ENCODE measurements at places on chromosomes 1 and 21. TPM values are rescaled to one million over a fixed set of nuclear protein-coding genes. Genes with fewer than 3 reads are reported as not detected.

Gene SERINC2
- 5.2 TPM for total RNA-seq

- DNase-seq: no peak
Measured at GRCh38 chr1:183891158-183891856, 86.4 kb downstream of the RGL1 start.

Gene ETV3L
- total RNA-seq: not detected

DNA sequence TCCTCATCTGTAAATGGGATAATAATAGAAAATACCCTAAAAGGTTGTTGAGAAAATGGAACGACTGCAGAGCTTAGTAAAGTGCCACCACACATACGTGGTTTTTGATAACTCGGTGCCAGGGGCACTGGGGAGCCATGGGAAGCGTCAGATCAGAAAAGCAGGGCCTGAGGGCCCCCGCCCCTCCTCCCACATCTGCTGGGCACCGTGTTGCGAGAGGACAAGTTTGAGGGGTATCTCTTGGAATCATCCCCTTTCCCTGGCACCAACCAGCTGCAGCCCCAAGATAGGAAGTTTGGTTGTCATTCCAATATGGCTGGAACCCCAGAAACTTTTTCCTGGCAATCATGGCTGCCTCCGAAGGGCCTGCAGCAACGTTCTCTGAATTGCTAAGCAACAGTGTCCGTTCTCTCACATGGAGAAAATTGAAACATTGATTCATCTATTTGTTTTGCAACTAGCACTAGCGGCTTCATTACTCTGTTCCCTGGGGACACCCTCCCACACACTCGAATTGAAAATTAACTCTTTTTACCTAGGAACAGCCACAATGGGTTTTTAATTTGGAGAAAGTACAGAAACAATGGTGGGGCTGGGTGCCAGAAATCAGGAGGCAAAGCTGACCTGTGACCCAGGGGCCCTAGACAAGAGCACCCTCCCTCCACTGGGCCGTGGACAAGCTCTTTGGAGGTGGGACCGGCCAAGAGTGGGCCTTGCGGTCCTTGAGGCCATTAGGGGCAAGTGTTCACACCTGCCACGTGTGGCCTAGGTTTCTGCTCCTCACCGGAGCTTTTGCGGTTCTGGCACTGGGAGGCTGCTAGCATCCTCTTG lies 190.0 kb upstream of the VAMP3 start:
- DNase-seq: no peak

Gene TUFT1
- total RNA-seq: 2.6 TPM

DNA sequence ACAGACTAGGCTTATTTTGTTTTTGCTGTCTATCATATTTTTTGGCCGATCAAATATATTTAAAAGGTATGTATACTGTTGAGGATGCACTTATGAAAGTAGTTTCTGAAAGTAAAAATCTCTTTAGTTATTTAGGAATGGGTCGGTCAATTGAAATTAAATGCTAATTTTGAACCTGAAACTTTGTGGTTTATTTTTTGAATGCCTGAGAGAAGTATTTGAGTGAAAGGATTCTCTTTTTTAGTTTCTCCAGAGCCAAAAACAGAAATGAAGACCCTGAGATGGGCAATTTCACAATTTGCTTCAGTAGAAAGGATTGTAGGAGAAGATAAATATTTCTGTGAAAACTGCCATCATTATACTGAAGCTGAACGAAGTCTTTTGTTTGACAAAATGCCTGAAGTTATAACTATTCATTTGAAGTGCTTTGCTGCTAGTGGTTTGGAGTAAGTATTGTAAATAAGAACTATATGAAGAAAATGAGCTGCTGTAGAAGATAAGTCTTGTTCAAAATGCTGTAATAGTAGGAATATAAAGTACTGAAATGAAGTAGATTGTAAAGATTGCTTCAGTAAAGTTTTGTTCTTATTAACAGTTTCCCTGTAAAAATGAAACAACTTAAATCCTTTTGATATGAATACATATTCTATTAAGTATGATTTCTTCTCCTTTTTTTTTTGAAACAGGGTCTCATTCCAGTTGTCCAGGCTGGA lies 11.5 kb downstream of the USP1 start:
- no peak for DNase-seq

Gene OR2M5
- not detected for total RNA-seq

- no peak for DNase-seq
Measured at GRCh38 chr1:112995890-112996289, 39.9 kb upstream of the SLC16A1 start.

GRCh38 chr1:214856843-214857242 lies 225.7 kb upstream of the KCNK2 start:
- DNase-seq: no peak

DNA sequence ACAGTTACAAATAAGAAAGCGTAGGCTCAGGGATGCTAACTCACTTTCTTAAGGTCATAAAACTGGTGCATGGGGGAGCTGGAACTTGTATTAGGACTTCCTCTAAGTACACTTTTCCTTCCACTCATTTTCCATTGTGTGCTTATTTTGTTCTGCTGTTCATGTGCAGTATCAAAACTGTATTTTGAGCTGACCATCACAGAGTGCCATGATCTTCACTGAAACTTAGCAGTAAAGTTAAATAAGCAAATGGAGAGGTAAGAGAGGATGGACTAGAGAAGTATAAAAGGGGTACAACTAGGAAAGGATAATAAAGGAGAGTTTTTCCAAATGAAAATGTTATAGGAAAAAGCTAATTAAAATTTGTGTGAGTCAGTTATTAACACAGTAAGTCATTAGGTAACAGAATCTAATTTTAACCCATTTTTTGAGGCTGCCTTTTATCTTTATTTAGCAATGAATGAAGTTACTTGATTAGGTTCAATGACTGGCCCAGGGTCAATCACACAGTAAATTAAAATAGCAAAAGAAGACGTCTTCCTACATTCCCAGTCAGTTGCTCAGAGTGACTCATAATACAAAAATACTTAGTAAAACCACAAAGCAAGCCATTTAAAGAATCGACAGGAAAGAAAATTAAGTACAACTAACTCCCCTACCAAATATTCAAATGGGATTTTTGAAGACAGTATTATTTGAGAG lies 165.8 kb upstream of the C1orf105 start:
- DNase-seq: peak; percentile 82

Gene CFHR5
- not detected for total RNA-seq

DNA sequence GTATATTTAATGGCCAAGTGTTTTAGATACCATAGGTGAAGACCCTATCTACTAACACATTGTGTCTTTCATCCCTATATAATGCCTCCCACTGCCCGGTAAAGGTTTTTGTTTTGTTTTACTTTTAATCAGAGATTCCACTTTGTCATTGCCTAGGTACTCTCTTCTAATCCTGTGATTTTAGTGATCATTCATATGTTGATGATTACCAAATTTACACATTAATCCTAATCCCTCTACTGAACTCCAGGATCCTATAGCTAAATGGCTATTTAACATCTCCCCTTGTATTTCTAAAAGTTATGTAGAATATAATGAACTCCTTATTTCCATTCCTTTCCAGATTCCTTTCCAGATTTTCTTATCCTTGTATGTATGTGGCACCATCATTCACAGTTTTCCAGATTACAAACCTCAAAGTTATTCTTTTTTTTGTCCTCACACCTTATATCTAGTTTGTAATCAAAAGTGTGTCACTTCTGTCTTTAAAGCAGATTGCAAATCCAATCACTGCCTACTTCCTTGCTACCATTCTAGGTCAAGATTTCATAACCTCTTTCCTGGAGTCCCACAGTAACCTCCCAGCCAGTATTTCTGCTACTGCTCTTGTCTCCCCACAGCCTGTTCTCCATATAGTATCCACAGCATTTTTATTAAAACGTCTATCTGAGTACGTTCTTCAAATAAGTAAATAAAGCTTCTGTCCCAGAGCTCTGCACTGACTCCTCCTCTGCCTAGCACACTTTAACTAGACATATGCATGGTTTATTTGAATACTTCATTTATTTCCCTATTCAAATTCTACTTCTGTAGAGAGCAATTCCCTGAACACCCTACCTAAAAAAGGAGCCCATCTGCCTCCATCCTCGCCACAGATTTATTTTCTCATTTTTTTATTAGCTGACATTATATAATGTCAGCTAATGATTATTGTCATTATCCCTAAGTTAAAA lies 157.8 kb downstream of the KCNT2 start:
- no peak for DNase-seq

DNA sequence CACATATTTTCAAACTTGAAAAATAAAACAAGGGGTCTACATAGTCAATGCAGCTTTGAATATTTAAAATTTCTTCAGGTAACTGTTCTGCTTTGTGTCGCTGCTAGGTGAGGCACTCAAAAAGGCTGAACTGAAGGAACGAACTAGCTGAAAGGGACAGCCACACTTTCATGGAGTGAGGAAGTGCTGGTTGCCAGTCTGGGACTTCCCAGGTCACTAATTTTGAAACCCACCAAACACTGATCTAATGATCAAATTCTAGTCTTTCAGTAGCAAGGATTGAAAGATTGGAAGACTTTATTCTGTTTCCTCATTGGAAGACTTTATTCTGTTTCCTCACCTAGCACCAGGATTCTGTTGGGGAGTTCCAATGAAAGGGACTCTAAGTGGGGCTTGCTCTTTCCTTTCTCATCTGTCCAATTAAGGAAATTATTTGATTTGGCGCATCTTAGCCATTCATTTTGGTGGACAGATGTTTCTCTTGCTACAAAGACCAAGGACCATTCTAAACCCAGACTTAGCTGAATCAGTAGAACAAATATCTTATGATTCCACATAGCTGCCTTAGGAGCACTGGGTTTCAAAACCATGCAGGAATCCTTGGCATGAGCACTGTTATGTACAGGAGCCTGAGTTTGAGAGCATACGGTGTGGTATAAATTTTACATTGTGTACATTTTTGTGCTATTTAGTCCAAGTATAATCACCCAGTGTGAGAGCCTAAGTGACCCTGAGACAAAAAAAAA lies 10.9 kb upstream of the ARID1A start:
- DNase-seq: no peak

Gene UMODL1
- total RNA-seq: not detected

GRCh38 chr1:168178227-168178637 lies 530 bp upstream of the TIPRL start:
- no peak for DNase-seq

Gene TUT4
- total RNA-seq: 11.6 TPM

- DNase-seq: no peak
Measured at GRCh38 chr21:41874611-41875010, 4.5 kb downstream of the PRDM15 start.

Gene C1QB
- not detected for total RNA-seq

Gene SLC16A4
- total RNA-seq: 0.20 TPM

- DNase-seq: no peak
Measured at GRCh38 chr1:167950569-167950968, 13.7 kb upstream of the MPC2 start.

DNA sequence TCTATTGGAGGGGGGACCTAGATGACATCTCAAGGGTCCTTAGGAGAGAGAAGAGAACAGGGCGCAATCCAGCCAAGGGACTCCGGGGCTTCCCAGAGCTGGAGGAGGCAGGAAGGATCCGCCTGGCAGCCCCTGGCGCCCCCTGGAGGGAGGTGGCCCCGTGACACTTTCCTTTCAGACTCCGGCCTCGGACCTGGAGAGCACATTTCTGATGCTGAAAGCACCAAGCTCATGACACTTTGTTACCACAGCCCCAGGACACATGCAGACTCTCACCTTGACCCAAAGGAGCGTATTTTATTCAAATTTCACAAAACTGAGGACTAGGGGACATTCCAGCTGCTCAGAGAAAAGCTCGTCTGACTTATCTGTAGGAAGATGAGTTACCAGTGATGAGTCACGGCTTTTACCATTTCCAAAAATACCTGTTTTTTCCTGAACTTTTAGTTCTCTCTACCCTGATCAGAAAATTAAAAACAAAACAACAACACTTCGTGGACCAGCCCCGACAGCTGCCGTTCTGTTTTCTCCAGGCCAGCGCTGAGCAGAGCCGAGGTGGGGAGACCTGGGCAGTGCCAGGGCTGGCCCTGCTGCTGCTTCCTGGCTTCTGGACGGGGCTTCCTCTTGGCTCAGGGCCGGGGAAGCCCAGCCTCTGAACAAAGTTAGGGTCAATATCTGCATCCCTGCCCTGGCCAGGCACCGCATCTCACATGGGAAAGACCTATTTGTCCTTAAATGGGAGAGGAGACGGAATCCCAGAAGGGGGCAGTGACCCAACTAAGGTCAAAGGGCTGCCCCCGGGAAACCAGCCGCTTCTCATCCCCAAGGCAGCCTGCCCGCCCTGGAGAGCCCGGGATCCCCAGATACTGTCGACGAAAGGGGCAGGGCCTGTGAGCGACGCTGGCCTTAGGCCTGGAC lies 21.6 kb upstream of the POFUT2 start:
- DNase-seq: peak; percentile 82

Gene HP1BP3
- total RNA-seq: 193 TPM

DNA sequence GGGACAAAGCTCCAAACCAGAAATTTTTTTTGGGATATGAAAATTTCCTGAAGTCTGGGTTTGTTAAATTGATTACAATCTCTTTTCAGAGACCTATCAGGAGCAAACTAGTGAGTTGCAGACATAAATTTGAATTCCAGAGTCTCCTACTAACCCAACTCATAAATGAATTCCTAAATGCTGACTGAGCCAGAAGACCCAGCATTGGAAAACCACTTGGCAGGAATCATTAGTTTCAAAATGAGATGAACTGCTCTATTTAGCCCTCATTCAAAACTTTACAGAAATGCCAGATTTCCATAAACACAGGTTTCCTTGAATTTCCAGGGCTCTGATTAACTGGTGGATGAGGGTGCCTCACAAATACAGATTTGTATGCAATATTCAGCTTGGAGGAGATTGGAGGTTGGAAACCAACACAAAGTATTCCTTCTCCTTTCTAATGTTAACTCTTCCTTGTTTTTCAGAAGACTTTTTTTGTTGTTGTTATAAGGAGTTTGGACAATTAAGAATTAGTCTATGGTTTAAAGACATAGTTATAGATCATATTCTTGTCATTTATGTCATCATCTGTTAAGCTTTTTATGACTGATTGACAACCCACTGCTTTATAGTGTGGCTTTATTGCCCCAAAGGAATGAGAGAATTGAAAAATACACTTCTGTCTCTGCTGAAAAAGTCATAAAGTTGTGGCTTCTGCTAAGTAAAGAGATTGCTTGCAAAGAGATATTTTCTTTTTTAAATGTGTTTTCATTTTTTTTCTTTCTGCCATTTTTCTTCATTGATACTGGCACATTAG lies 222.8 kb downstream of the HLX start:
- no peak for DNase-seq

Measured in lung microvascular endothelial cell (primary cell).